Ovary (tissue), 10 donors: ENCODE measurements at places on chromosomes 7 and 10. TPM values are rescaled to one million over a fixed set of nuclear protein-coding genes. Genes with fewer than 3 reads are reported as not detected.

The TLL2 gene
- total RNA-seq = 0.46 TPM

The NAT16 gene
- total RNA-seq = not detected

- no peaks in the 10 kb centered on the region for H3K36me3 ChIP-seq
- no peak for DNase-seq
- H3K4me3 ChIP-seq = no peak overlapping the region
- no peaks in the 10 kb centered on the region for H3K4me1 ChIP-seq
- no peak overlapping the region for H3K27ac ChIP-seq
Observed at GRCh38 chr7:89798599-89798996, 355.7 kb upstream of the STEAP1 start.

DNA sequence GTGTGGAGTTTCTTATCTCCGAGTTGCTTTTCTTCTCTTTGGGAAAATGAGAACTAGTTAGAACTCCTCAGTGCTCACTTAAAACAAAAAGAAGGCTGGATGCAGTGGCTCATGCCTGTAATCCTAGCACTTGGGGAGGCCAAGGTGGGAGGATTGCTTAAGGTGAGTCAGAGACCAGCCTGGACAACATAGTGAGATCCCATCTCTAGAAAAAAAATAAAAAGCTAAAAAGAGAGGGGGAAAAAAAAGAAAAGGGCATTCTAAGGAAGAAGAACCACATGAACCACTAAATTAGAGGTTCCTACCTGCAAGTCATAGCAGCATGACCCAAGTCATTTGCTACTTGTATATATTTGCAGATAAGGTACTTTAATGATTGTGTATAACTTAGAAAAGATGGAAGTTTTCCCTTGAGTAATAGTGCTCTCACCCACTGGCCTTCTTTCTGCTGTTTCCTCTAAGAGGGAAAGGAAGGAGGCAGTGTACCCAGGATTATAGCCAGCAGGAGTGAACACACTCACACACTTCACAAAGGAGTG lies 87.8 kb downstream of the CCDC71L start:
- H3K36me3 ChIP-seq = no peaks in the 10 kb centered on the region
- no peak overlapping the region for H3K4me3 ChIP-seq
- H3K4me1 ChIP-seq = no peaks in the 10 kb centered on the region

DNA sequence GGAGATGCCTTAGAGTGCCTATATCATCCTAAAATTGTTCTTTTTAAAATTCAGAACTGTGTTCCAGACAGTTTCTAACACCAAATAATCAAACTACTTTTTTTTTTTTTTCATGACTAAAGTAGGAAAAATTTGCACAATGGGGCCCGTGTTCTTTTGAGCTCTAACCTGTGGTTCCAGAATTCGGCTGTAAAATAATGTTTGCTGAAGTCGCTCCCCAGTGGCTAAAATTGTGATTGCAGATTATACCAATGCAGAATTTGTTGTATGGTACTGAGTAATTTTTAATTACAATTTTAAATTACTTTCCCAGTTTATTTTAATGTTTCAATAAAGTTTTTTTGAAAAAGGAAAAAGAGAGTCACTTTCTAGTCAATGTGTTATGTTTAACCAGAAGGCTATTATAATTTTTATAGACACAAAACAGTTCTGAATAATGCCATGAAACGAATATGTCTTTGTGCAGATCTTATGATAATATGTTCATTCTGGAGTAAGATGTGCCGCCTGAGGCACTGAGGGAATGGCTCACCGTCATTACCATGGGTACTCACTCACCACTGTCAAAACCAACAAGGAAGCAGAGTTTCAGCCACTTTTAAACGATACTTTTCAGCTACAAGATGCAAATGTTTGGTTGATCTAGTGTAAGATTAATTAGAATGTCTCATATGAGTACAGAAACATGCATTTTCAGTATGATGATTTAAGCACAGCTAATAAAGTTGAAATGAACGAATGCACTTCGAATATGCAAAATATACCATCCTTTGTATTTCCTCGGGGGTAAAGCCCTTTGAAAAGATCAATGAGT lies 173.6 kb downstream of the PRKCQ start:
- no peaks in the 10 kb centered on the region for H3K27me3 ChIP-seq
- DNase-seq = no peak
- no peak overlapping the region for H3K4me3 ChIP-seq
- no peak overlapping the region for H3K27ac ChIP-seq
- no peaks in the 10 kb centered on the region for H3K36me3 ChIP-seq

DNA sequence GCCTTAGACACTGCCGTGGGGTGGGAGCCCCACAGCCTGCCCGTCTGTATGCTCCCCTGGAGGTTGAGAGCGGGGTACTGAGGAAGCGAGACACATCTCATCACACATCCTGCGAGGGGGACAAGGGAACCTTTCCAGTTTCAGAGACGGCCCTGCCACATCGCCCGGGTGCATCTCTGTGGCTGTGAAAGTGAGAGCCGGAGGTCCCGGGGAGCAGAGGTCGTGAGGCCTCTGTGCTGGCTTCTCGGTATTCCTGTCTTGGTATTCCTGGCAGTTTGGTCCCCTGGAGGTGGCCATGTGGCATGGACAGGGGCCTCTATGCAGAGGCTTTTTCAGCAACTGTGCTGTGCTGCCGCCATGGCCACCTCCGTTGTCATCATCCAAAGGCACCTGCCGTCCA lies 30.8 kb upstream of the UNCX start:
- no peak for DNase-seq
- no peaks in the 10 kb centered on the region for H3K4me1 ChIP-seq
- H3K27me3 ChIP-seq = no peaks in the 10 kb centered on the region
- no peak overlapping the region for H3K27ac ChIP-seq

- H3K4me3 ChIP-seq = no peak overlapping the region
- H3K36me3 ChIP-seq = no peaks in the 10 kb centered on the region
- H3K27ac ChIP-seq = no peak overlapping the region
- H3K4me1 ChIP-seq = no peaks in the 10 kb centered on the region
- H3K27me3 ChIP-seq = no peaks in the 10 kb centered on the region
Observed at GRCh38 chr7:38842746-38843145, 66.2 kb downstream of the VPS41 start.
